ENCODE measurements at places on chromosomes 6 and 20. TPM values are rescaled to one million over a fixed set of nuclear protein-coding genes. Genes with fewer than 3 reads are reported as not detected.
A peak's percentile ranks its signal among the peaks of the same experiment; 100 is the strongest.

DNA sequence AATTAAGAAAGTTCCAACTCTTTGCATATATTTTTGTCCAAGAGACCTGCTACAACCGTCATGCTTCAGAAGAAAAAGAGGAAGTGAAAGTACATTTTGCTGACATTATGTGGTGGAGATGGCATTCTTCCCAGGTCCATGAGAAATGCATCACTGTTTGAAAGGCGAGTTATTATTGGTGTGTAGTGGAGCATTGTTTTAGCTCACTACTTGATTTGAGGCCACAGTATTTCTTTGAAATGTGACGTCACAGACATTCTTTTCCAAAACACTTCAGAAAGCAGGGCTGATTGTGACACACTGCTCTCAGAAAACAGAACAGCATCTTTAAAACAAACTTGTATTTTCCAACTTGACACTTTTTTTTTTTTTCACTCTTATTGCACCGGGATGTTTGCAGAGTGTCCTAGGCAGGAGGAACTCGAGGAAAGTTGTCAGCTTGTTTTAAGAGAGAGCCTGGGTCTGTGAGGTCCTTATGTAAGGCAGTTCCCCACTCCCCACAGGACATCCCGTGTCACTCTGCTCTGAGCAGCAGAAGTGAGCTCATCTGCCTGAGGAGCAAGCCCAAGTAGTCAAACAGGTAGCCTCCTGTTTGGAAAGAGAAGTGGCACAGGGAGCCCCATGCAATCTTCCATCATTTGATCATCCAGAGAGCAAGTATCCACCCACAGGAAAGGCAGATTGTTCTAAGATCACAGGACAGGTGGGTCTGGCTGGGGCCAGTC is 1.1 kb downstream of the SPTLC3 start:
- peak; percentile 65 for DNase-seq

DNA sequence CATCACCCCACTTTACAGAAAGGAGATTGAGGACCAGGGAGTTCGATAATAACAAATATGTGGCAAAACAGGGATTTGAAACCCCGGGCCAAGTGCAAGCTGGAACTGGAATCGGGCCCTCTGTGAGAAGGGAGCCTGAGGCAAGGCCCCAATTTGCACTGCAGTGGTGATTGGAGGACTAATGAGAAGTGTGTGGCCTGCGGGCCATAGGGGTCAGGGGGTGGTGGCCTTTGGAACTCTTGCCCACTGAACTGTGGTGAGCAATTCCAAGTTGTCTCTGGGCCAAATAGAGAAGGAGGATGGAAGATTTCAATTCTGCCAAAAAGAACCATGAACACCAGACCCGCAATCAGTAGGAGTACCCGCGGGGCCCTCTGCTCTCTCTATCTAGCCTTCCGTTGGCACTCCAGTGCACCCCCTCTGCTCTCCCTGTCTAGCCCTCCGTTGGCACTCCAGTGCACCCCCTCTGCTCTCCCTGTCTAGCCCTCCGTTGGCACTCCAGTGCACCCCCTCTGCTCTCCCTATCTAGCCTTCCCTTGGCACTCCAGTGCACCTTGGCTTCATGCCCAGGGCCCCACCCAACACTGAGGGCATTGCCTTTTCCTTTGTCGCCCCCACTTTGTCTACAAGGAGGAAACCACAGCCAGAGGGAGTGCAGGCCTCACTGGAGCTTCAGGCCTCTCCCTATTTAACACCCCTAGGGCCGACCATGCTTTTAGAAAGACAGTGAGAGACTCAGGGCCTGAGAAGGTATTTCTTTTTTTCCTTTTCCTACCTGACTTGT is 6.0 kb upstream of the PTPRA start:
- no peak for DNase-seq

TGM2 gene
- total RNA-seq = 20.7 TPM

SNAP25 gene
- 19.3 TPM for total RNA-seq

TNFRSF6B gene
- 3.3 TPM for total RNA-seq

FAM162B gene
- 2.8 TPM for total RNA-seq

IRF4 gene
- 0.33 TPM for total RNA-seq

Data from sigmoid colon (tissue), 7 donors.